ENCODE measurements at places on chromosomes 16 and 17.

DNA sequence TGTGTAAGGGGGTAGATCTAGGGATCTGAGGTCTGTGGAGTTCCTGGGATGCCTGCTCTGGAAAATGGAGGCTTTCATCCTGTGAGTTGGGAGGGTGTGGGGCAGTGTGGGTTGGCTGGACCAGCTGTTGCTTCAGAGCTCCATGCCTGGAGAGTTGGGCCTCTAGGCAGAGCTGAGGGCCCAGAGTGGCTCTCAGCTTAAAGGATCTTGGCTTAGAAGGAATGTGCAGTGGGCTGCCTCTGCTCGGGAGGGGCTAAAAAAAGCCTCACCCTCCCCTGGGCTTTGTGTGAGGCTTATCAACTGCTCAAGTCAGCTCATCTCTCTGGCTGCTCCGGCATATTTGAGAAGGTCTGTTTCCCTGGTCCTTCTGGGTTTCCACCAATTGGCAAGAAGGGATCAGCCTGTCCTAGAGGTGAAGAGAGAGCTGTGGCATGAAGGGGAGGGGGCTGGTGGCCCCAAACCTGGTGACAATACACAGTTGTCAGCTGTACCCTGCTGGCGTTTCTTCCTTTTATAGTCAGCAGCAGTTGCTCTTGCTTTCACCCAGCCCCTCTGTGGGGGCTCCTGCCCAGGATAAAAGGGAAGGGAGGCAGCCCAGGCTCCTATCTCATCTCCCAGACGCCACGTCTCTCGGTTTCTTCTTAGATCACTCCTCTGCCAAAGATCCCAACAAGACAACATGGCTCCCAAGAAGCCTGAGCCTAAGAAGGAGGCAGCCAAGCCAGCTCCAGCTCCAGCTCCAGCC is at the start of gene MYL4:
TSS of gene MYL4 (plus strand) at position 605 of the 745 bp plus-strand sequence. CDS start at position 680, 75 bp downstream.
- DNase-seq = no peak

- no peak for DNase-seq
Observed at GRCh38 chr16:87140211-87141200, 176.7 kb downstream of the C16orf95 start.

- DNase-seq = peak; percentile 35
Observed at GRCh38 chr17:49132699-49133364, at the start of gene B4GALNT2. Gene B4GALNT2 (plus strand): TSS chr17:49132769. CDS start chr17:49132793, 24 bp downstream.

- DNase-seq = no peak
Observed at GRCh38 chr16:28572696-28573510, 19.2 kb downstream of the SGF29 start.

- DNase-seq = no peak
Observed at GRCh38 chr17:67090341-67090740, 46.0 kb downstream of the CACNG1 start.

- DNase-seq = no peak
Observed at GRCh38 chr17:9004132-9004960, 17.0 kb upstream of the NTN1 start.

- no peak for DNase-seq
Observed at GRCh38 chr17:62655656-62656055, 28.2 kb downstream of the MRC2 start.

DNA sequence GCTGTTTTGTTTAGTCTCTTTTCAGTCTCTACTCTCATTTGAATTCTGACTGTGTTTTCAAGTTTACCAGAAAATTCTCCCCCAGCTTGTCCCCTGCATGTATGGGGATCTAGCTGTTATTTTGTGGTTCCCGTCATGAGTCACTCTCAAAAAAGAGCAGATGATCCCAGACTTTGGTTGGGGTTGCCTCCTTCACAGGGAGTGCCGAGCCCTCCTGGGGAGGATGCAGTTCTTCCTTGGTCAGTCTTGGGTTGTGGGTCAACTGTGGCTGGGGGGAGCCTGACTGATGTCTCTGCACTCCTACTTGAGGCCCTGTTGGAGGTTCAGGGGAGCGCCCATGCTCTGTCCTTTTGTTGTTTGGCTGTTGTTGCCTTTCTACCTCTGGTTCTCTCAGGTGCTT is 37.7 kb downstream of the EPN2 start:
- DNase-seq = peak; percentile 16

DNA sequence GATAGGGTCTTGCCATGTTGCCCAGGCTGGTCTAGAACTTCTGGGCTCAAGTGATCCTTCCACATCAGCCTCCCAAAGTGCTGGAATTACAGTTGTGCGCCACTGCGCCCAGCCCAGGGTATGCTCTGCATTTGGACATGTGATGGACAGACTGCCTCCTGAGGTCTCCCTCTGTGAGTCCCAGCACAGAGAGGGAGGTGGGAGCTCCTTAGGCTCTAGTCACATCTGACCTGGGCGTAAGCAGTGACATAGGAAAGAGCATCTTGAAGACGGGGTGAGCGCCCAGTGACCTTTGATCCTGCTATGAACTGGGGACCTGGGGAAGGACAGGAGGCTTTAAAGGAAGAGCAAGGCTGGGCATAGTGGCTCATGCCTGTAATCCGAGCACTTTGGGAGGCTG is 2.2 kb upstream of the GFAP start:
- no peak for DNase-seq

DNA sequence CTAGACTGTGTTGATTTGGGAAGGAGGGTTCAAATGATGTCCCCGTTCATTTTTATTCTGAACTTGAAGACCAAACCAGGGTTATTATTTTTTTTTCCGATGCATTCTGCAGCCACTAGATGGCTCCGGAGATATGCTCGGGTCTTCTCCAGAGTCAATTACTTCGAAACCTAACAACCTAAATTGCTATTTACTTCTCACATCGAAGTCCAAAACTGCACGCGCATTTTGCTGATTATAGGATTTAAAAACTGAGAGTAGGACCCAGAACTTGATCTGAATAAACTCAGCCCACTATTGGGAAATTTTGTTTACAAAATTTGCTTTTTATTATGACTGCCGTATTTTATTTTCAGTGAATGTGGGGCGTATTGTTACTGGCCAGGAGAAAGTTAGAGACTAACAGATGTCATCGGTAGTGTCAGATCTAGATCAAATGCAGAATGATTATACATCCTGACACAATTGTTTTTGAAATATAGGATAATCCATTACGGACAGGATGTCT is 263.8 kb downstream of the HS3ST3A1 start:
- peak; percentile 51 for DNase-seq

DNA sequence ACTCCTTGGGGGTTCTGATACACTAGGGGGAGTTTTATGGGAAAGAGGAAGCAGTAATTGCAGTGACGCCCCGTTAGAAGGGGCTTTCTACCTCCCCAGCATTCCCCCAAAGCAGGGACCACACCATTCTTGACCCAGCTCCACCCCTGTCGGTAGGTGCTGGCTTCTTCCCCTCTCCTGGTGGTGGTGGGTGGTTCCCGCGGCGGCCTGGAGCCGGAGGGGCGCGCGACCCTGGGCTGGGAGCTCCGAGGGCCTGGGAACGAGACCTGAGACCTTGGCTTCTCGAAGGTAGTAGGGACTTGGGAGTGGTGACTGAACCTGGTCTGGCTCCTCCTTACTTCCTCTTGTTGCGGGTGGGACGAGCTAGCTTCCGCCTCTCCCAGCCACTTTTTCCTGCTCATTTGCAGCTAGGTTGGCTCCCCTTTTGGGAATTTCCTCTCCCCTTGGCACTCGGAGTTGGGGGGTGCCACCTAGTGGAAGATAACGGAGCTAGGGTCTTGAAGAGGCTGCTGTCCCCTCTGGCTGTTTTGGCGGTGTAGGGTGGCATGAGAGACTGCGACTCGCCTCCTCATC is 438 bp downstream of the GRN start:
- peak; percentile 62 for DNase-seq

- DNase-seq = no peak
Observed at GRCh38 chr16:50625374-50625773, 55.7 kb downstream of the SNX20 start.

- no peak for DNase-seq
Observed at GRCh38 chr16:48272837-48273421, 25.6 kb upstream of the ABCC11 start.

- no peak for DNase-seq
Observed at GRCh38 chr17:76191896-76192295, 48.4 kb downstream of the RNF157 start.

GRCh38 chr16:27547134-27547533 is 2.6 kb downstream of the GTF3C1 start:
- peak; percentile 81 for DNase-seq

DNA sequence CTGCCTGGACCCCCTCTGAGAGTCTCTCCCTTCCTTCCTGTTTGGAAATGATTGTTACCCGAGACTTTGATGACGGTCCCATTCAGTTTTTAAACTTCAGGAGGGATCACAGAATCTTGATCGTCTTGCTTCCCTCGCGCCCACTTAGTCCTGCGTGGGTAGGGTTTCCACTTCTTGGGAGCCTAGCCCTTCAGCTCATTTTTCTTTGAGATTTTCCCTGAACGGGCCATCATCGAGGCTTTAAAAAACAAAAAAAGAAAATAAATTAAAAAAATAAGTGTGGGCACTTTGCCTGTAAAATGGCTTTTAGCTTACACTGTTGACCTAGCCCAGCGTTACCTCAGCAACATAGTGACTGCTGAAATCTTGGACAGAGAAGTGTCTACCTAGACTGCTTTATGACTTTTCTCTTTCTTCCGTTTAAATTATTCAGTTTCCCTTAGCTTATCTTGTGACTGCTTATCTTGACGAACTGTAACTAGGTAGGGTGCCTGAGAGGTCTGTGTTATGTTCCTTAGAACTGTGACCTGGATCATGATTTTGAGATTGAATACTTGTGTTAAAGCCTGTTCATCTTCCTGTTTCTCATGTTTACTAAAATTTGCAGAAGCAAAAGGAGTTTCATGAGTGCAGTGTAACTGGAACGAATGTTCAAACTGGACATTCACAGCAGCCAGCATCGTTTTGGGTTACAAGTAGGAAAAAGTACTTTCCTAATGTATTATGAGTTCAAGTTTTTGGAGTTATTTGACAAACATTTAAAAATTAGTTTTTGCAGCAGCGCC is 874 bp downstream of the WWP2 start:
- DNase-seq = peak; percentile 43

DNA sequence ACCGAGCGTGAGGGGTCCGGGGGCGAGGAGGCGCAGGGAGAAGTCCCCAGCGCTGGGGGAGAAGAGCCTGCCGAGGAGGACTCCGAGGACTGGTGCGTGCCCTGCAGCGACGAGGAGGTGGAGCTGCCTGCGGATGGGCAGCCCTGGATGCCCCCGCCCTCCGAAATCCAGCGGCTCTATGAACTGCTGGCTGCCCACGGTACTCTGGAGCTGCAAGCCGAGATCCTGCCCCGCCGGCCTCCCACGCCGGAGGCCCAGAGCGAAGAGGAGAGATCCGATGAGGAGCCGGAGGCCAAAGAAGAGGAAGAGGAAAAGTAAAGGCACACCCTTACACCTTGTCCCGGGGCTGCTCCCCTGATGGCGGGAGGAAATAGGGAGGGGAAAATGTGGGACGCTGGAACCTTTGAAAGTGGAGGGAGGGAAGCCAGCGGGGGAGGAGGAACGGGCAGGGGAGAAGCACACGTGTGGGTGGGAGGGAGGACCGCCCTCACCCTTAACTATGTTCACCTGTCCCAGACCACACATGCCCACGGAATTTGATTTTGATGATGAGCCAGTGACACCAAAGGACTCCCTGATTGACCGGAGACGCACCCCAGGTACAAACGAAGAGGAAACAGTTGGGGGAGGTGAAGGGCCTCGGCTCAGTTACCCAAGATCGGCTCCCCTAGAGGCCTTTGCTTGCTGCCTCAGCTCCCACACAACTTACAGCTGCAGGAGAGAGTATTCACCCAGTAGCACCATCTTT is 916 bp downstream of the PAGR1 start:
- peak; percentile 54 for DNase-seq

- DNase-seq = no peak
Observed at GRCh38 chr16:12544477-12545296, 259.0 kb downstream of the CPPED1 start.

DNA sequence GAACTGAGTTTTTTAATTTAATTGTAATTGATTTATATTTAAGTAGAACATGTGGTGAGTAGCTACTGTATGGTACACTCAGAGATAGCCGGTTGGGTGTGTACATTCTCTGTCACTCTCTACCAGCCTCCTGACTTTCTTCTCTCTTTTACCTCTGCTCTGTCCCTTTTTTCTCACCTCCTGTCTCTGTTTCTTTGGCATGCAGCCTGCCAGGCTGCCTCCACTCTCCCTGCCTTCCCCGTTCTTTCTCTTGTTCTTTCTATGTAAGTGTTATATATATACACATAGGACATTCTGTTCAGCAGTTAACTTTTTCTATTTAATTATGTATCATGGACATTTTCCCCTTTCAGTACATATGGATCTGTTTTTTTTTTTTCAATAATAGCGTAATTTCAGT is 50.8 kb downstream of the MRTFB start:
- DNase-seq = no peak

DNA sequence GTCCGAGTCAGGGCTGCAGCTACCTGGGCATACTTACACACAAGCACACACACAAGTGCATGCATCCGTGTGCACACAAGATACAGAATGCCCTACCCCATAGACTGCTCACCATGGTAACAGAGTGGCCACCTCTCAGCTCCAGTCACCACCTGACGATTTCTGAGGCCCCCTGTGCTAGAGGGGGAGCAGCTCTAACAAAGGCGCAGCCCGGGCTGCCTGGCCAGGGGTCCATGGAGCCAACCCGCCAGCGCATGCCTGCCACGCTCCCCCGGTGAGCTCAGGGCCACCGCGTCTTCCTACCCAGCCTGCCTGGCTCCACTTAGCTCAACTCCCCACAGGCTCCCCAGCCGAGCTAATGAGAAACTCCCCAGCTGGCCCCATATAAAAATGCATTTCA is 75.5 kb downstream of the ZNF423 start:
- no peak for DNase-seq

DNA sequence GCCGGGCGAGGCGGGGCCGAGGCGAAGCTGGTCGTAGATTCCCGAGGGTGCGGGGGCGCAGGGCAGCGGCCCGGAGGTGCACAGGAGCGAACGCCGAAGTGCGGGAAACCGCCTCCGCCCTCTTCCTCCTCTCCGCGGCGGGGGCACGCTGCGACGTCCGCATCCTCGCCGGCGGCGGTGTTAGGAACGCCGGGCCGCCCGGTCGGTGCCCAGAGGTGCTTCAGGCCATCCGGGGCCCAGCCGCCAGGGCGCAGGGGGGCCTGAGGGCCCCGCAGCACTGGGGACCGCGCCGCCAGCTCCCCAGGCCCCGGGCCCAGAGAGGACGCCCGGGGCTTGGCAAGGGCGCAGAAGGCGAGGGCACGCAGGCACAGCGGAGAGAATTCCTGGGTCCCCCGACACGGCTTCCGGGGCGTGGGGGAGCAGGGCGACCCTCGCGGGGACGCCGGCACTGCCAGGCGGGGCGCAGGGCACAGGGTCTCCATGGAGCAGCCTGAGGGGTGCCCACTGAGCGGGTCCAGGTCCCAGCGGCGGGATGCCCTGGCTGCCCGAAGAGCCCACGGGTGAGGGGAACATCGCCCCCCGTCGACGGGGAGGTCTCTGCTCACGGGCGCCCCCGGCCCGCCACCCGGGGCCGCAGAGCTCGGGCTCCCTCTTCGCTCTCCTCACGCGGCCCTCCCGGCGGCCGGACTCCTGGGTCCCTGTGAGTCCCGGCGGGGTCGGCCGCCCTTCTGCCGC is 576 bp downstream of the EPOP start:
- DNase-seq = no peak
